NCI-H187 (cell line): ENCODE measurements at places on chromosomes 16 and 17.

DNA sequence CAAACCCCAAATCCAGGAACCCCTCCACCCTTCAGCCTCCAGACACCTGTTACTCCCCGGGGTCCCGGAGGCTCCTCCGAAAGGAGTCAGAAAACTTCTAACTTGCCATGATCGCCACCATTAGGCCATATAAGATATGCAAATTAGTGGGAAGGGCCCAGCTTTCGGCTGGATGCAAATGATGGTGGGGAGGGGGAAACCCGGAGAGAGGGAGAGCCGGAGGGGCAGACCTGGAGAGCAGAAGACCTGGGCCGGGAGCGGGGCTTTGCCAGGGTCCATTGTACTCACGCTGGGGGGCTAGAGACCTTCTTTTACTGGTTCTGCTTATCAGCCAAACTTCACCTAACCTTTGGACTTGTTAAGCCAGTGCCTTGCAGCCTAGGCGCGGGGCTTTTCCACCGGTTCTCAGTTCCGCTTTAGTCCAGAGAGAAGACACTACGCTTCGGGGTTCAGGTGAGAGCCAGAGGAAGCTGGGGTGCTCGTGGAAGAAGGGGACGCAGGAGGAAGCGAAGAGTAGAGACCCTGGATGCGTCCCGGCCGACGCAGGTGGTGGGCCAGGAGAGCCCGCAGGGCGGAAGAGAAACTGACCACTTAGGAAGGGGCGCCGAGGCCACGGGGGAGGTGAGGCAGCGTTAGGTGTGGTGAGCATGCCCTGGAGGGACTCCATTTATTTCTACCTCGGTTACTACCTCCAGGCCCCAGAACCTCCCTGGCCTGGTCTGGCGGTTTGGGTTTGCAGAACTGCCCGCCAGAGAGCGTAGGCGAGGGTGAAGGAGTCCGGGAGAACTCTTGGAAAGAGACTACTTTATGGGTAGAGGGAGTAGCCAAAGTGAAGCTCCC is at the start of gene HNF1B:
TSS of gene HNF1B (minus strand) at position 99 of the 840 bp plus-strand sequence. CDS start 175 bp downstream, outside the sequence.
- no peak for DNase-seq

GRCh38 chr16:29011112-29011511 is 26.3 kb downstream of the LAT start:
- DNase-seq, result no peak

GRCh38 chr17:30341703-30342249 is 7.9 kb upstream of the TMIGD1 start:
- DNase-seq, result no peak

GRCh38 chr16:1495211-1495888 is 2.2 kb downstream of the TELO2 start:
- no peak for DNase-seq

DNA sequence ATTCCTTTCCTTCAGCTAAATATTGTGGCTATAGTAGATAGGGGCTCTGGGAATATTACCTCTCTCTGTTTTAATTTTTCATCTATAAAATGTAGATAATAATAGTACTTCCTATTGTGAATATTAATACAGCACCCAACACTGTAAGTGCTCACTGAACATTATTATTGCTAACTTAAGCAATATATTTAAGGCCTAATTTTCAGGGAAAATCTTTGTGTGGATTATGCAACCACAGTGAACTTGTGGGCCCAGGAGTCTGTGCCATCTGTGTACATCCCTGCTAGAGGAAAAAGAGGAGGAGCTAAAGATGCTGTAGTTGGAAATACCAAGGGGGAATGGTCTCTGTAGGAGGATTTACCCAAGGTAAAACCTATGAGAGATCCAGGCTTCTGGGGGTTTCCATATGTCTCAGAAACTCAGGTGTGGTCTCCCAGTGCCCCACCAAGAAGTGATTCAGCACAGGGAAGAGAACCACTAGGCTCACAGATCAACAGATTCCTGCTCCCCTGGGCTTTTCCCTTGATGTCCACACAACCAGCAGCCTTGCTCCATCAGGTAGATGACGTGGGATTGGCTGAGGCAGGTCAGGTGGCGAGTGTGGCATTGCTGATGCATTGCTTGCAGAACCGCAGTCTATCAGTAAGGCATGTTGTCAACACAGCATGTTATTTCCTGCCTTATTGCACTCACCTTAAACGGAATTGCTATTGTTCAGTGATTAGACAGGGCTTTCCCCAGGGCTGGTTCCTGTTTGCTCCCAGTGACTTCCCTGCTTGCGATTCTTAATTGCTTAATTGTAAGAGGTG is 1.6 kb upstream of the N4BP1 start:
- DNase-seq, result no peak

DNA sequence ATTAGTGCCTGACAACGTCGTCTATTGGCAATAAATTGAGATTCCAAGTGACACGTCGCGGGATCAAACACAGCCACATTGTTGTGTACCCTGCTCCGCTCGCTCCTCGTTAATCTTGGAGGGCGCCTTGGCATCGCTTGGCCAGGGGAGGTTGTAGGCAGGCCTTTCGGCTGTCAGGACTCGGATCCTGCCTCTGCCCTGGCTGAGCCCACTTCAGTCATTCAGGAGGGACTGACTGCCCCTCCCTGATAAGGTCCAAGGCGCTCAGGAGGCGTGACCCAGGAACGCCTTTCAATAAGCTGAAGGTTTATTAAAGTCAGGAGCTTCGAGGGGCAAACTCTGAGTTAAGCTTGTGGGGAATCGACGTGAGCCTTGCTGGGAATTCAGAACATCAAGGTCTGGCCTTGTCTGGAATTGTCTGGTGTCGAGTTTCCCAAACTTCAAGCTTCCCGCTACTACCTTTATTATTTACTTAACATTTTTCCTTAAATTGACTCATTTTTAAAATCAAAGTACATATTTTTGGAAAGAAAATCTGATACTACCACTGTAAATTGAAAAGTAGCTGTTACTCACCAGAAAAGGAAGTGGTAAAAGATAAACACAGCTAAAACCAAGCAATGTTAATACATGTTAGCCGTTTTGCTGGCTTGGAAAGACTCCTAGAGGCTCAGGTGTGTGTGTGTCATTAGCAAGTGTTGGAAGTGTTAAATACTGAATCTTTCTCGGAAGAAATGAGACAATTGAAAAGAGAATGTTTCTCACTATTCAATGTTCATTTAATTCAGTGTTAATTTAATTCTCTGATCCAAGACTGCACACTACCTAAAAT is 5.3 kb upstream of the IRX3 start:
- DNase-seq, result no peak

- no peak for DNase-seq
These were observed 1.1 kb upstream of the KRTAP4-12 start for GRCh38 chr17:41125064-41125463.

DNA sequence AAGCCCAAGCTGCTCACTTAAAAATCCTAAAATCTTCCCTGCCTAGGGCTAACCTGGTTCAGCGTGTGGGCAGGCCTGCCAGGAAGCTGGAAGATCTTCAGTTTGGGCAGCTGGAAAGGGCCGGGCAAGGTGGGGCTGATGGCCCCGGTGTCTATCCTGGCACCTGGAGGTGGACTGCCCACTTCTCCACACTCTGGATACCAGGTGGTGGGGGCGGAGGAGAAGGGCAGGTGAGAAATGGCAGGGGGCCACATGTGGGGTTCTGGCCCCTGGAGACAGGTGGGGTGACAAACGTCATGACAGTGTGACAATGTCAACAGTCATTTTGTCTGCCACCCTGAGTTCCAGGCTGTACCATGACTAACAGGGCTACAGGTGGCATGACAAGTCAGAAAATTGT is 78.5 kb upstream of the C16orf82 start:
- no peak for DNase-seq

DNA sequence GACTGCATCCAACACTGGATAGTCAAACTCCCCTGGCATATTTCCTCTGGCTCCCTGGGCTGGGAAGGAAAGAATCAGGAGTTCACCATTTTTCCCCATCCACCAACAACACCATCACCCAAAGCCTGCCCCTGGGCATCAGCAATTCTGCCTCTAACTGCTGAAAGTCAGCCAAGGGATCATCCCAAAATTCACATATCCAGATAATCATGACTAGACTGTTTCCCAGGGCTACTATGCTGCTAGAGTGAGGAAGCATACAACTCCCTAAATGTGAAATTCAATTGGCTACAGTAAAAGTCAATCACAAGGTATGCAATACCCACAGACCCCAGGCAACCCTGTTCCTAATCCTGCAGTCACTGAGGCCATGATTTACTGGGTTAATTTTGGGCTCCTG is 230.6 kb downstream of the C16orf95 start:
- no peak for DNase-seq
